Cortex of kidney (tissue), 1 donor: ENCODE measurements at places on chromosomes 12 and 14.

DNA sequence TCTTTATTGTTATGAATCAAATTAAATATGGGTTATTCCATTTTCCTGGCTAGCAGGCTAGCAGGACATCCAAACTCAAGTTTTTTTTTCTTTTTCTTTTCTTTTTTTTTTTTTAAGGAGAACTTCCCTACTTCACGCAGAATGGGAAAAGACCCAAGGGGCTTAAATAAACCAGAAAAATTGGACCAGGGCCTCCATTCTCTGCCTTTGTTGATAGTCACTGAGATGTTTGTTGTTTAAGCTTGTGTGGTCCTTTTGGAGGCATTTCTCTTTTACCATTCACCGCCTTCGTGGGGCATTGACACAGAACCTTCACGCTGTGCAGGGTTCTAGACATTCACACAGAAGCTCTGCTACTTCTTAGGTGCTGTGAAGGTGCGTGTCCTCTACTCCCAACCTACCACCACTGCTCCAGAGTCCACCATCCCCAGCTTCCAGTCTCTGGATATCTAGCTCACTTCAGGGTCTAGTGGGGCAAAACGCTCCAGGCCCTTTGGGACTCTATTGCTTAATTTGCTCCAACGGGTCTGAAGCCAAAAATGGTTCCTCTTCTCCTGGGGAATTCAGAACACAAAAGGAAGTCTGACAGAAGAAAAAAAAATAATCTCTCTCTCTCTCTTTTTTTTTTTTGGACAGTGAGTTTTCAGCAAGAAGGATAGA lies 301.3 kb downstream of the AEBP2 start:
- DNase-seq: no peak

DNA sequence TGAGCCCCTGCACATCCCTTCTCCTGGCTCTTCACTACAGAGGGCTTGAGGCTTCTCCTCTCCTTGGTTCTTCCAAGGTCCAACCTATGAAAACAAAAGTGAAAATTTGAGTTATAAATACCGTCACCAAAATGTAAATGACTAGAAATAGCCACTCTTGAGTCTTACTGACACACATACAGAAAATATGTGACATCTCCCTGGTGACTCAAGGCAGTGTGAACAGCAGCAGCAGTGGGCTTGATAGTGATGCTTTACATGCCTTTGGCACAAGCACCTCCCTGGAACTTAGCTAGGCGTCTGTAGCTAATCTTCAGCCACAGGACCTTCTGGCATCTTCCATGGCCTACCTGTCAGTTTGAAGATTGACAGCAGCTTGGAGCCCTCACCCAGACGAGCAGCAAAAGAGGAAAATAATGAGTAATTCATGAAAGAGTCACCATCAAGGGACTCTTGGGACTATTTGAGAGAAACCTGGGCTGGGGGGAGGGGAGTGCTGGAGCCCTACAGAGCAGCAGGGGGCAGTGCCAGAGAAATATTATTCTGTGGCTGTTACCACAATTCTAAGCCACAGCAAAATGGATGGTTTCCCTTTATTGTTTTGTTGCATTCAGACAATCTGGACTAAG lies 158.0 kb downstream of the KCNK10 start:
- DNase-seq: no peak

DNA sequence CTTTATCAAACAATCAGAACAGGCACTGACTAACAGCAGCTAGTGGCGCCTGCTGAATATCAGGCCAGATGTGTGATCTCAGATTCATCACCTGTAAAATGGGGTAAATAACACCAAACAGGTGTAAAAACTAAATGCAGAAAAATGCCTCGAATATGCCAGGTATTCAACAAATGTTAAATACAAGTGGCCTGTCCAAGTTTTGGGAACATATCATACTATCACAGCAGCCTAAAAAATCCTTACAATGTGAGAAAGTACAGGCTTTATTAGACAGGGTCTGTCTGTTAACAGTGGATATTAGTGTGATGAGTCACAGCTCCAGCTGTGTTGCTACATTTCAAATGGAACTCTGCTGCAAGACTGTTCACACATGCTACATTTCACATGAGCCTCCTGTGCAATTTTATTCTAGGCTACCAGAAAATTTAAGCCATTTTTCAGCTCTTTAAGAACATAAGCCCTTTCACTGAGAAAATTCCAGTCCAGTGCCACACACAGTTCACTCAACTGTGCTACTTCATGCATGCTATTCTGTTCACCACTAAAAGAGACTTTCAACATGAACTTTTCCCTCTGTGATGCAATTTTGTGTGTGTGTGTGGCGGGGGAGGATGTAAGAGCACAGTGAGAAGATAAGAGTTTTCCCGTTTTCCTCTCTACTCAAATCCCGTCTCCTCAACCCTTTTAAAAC lies 56.7 kb downstream of the MSRB3 start:
- DNase-seq: no peak

DNA sequence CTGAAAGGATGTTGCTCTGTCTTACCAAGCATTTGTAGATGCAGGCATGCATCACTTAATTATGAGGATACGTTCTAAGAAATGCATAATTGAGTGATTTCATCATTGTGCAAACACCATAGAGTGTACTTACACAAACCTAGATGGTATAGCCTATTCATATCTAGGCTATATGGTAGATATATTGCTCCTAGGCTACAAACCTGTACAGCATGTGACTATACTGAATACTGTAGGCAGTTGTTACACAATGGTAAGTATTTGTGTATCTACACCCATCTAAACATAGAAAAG lies 75.9 kb downstream of the IFT81 start:
- DNase-seq: no peak

- no peak for DNase-seq
Observed at GRCh38 chr12:52203079-52203921, 11.5 kb upstream of the KRT80 start.

DNA sequence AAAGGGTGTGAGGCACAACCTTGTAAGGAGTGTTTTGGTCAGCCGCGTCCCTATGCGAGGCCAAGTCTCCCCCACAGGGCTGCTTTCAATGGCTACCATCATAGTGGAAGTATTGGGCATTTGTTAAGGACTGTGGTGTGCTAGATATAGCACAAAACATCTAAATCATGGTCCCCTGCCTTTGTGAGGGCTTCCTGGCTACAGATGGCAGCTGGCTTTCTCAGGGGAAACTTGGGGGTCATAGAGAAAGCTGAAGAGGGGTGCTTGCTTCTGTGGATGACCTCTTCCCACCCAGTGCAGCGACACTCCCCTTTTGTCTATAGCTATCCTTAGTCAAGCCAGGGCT lies 315.8 kb downstream of the ZFP36L1 start:
- no peak for DNase-seq

- DNase-seq: no peak
Observed at GRCh38 chr12:34340534-34341361, 318.5 kb downstream of the ALG10 start.

DNA sequence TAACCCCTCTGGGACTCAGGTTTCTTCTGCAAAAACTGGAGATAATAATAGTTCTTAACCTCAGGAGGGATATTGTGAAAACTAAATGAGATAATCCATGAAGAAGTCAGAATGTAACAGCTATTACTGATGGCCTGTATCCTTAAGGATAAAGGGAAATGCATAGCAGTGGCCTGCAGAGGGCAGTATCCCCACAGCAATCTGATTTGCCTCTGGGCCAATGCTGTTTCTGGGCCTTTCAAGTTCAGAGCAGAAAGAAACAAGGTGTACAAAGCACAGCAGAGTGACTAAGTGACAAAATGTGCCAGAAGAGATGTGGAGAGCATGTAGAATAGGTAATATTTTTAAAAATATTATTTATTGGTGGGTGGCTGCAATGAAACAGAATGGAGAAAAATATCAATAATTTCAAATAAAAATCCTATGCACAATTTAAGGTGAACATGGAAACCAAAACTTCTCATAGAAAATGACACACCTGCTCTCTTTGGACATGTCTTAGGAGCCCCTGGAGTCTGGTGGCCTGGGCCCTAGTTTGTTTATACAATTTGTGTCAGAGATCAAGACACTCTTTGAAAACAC lies 90.3 kb downstream of the C12orf75 start:
- DNase-seq: no peak

DNA sequence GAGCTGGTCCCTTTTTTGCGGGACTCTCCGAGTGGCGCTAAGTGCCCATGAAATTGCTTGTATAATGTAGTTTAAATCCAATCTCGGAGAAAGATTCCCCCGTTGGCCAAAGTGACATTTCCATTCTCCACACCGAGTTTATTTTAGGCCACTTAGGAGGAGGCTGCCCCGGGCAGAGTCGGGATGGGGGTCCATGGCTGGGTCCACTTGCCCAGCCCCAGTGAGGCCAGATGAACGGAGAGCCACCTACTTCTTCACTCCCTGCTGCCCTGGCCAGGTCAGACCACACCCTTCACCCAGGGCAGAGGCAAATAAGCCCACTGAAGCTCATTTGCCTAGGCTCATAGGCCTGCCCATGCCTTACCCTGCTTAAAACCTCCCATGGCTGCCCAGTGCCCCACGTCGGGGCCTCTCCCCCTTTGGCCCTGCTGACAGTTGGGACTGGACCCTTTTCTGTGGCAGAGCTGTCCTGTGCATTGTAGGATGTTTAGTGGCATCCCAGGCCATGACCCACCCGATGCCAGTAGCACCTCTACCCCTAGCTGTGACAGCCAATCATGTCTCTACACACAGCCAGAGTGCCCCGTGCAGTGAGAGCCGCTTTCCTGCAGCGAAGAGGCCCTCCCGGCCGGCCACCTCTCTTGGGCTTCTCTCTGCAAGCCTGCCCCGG lies 51.3 kb downstream of the FAM222A start:
- DNase-seq: no peak

- DNase-seq: no peak
Observed at GRCh38 chr12:115871714-115872113, 405.8 kb downstream of the MED13L start.

GRCh38 chr12:3694673-3695072 lies 58.2 kb downstream of the CRACR2A start:
- no peak for DNase-seq
